ENCODE measurements at places on chromosomes 3 and 15.

DNA sequence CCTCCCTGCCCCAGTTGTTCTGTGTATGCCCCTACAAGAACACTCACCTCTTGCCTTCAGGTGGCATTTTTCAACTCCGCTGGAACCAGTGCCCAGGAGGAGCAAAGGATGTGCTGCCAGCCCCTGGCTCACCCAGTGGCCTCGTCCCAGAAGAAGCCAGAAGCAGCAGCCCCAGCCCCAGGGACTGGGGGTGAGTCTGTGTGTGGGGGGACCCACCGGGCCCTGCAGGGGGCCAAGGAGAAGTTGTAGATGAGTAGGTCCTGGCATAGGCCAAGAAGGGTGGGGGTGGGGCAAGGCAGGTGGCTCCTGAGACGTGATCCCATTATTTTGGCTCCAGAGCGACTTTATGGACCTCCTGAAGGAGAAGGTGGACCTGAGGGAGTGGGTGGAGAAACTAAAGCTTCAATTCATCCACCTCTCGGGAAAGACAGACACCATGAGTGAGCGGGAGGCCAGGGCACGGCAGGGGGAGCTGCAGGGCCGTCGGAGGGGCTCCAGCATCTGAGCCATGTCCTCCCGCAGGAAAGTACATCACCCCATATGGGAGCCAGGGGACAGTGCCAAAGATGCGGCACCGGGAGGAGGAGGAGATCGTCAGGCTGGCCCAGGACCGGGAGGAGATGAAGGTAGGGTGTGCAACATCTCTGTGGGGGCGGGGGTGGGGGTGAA, 29.3 kb downstream of the NGRN start:
- no peak for DNase-seq

GRCh38 chr3:9826815-9827573, 16.8 kb downstream of the RPUSD3 start:
- DNase-seq = no peak

DNA sequence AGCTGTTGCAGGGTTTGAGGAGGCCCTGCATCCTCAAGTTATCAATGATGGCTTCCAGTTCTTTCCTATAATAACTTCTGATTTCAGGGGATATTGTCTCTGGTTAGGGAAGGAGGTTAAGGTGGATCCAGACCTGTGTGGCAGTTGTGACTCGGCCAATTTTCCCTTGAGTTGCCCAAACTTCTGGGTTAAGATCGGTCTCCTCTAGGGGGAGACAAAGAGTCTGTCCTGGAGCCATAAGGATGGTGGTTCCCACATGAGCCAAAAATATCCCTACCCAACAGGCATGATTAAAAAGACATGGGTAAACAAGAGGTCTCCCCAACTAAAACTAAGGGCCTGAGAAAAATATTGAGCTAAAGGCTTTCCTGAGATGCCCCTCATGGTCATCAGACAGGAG, 227.5 kb upstream of the MDFIC2 start:
- no peak for DNase-seq

GRCh38 chr3:59759298-59760031, 709.6 kb upstream of the CFAP20DC start:
- no peak for DNase-seq

GRCh38 chr3:161426758-161427157, 55.4 kb upstream of the SPTSSB start:
- no peak for DNase-seq

DNA sequence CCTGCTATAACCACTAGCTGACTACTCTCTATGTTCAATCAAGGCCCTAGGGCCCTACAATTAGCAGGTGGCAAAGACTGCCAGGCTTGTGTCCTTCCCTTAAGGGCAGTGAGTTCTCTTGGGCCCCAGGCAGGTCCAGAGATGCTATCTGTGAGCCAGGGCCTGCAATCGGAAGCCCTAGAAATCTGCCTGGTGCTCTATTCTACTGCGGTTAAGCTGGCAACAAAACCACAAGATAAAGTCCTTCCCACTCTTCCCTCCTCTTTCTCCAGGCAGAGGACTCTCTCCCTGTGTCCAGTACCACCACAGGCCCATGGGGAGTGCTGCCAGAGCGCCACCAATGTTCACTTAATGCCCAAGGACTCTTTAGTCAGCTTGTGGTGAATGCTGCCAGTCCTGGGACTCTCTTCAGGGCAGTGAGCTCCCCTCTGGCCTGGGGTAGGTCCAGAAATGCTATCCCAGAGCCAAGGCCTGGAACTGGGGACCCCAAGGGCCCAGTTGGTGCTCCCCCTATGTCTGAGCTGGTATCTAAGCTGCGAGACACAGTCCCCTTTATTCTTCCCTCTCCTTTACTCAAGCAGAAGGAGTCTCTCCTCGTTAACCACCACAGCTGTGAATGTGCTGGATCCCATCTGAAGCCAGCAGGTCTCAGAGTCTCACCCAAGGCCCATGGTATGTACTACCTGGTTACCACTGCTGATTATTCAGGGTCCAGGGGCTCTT, 34.7 kb downstream of the XXYLT1 start:
- no peak for DNase-seq

DNA sequence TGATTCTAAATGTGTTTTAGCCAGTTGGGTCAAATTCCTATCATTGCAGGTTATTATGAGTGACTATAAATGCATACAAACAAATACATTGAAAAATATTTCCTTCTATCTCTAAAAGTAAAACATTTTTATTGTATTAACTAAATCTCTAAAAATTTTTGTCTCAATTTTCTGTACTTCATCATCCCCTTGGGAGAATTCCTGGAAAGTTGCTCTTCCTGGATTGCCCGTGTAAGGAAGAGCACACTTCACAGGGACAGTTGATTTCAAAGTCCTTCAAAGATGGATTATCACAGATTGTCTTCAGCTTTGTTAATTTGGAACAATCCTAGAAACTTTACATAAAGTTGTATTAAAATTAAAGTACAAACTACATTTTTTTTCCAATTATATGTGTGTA, 595.6 kb downstream of the ROBO1 start:
- DNase-seq = no peak

DNA sequence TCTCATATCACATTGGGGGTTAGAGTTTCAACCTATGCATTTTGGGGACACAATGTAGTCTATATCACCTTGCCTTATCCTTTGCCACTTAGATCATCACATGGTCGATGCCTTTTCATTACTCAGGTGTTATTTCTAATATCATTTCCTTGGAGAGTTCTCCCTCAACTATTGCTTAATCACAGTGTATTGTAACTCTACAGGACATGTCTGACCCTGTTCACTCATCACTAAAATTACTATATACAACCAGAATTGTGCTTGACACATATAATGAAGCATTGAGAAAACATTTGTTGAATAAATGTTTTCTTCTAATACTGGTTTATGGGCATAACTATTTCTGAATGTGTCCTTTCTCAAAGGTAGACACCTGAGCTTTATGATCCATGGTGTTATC, 207.4 kb downstream of the EPHA6 start:
- DNase-seq = no peak

DNA sequence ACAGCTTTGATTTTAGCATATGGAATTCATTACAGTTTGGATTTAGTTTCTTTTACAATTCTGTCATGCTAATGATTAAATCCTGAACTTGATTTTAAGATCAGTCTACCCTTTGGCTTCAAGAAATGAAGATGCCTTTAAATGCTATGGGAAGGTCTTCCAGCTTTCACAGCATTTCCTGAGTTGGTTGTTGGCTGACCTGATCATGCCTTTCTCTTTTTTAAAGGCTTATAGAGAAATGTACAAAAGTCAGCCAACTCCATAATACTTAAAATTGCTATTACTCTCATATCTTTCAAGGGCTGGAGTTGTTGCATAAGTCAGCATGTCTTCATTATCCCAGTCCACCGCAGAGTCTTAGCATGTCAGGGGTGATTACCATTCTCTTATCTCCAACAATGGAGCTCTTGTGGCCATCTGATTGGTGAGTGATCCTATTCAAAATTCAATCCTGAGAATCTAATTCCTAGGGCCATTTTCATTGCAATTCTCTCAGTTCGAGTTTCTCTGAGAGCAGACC, 123.8 kb downstream of the GMNC start:
- DNase-seq = no peak

DNA sequence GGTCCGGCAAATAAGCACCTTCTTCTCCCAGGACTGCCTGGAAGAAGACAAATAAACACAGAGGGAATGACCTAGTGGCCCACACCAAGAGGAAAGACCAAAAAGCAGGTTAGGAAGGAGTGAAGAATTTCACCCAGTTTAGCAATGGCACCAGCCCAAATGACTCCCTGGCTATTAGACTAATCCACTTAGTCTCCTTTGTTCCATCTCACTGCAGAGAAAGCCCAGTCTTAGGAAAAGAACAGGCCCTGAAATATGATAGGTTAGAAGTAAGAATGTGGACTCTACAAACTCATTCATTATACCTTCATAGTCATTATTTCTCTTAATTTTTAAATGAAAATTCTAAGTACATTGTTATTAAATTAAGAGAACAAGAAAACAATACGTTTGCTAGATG, 23.2 kb downstream of the SERPINI2 start:
- DNase-seq = no peak

- DNase-seq = no peak
Measured at GRCh38 chr15:39784638-39785037, 2.0 kb upstream of the FSIP1 start.

DNA sequence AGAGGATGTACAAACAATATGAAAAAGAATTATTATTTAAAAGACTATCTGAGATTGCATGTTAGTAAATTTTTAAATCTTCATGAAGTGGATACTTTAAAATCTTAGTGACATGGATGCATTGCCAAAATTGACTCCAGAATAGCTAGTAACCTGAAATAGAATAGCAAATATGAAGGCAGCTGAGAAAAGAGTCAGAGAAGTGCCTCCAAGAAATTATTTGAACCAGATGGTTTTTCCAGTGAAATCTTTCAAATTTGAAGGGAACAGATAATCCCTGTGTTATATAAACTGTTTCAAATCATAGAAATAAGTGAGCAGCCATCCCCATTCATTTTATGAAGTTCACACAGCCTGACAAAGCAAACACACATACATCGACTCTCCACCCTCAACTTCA, 29.6 kb downstream of the FSIP1 start:
- no peak for DNase-seq

DNA sequence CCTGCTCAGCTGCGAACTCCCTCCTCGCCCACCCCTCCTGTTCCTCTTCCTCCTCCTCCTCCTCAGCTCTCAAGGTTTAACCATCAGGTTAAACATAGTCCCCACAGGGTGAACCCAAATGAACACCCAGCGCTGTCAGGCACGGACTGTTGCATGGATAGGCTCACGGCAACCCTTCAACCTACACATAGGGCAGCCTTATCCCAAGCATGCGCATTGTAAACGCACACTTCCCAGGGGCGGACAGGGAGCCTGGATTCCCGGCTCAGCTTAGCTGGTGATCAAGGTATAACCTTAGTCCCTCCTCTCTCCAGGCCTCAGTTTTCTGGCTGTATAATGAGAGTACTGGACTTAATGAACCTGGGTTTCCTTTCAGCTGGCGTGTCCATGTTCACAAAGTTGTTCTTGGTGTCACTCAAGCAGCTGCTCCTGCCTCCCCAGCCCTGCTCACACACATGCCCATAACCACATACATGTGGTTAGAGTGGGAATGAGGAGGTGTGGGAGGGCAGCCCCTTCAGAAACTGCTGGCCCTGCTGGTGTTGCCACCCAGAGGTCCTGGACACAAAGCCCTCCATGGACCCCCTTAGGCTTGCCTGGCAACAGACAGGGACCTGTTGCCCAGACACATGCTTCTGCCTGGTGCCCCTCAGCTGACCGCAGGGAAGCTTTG, 20.9 kb upstream of the VPS33B start:
- DNase-seq = no peak

GRCh38 chr3:17840651-17841050, 98.2 kb upstream of the TBC1D5 start:
- no peak for DNase-seq

DNA sequence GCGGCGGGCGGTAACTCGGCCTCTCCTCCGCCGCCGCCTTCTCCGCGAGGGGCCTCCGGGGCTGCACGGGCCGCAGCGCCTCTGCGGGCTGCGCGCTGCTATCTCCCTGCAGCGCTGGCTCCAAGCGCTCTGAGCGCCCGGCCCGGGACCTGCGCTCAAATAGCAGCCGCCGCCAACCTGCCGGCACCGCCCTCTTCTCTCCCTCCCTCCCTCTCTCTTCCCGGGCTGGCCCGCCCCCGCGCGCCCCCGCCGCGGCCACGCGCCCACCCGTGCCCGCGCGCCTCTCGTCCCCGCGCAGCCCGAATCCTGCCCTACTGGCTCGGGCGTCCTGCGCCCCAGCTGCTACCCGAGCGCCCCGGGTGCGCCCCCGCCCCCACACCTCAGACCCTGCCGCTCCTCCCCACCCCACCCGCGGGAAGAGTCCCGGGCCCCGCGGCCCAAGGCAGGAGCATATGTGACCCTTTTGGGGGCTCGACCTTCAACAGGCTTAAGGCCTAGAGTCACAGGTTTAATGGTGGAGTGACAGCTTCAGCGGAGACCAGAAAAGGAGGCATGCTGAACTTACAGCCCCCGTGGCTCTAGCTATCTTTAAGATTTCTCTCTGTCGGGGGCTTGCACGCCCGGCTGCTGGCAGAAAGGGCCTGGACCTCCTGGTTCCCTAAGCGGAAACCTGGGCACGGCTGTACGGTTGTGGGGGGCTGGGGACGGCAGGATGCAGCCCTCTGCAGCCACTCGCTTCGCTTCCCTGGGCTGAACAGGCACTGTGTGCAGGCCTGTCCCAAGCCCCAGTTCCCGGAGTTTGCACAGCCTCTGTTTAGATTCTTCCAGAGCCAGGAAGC, at the start of gene CACNA2D2:
Gene CACNA2D2 (minus strand): TSS at position 131 of the 839 bp plus-strand sequence. CDS start 211 bp downstream, outside the sequence.
- peak; percentile 70 for DNase-seq
